Activated naive CD4-positive, alpha-beta T cell treated with anti-CD3 and anti-CD28 coated beads, Interleukin-2, amount 10 ng/mL, durations not matched to agents 7 days and 5 days (primary cell): ENCODE measurements at places on chromosomes 7 and 10.
A peak's percentile ranks its signal among the peaks of the same experiment; 100 is the strongest.

- DNase-seq: no peak
Measured at GRCh38 chr7:13563257-13563656, 426.2 kb downstream of the ETV1 start.

- peak; percentile 35 for DNase-seq
Measured at GRCh38 chr7:133081119-133081598, 731 bp downstream of the CHCHD3 start.

DNA sequence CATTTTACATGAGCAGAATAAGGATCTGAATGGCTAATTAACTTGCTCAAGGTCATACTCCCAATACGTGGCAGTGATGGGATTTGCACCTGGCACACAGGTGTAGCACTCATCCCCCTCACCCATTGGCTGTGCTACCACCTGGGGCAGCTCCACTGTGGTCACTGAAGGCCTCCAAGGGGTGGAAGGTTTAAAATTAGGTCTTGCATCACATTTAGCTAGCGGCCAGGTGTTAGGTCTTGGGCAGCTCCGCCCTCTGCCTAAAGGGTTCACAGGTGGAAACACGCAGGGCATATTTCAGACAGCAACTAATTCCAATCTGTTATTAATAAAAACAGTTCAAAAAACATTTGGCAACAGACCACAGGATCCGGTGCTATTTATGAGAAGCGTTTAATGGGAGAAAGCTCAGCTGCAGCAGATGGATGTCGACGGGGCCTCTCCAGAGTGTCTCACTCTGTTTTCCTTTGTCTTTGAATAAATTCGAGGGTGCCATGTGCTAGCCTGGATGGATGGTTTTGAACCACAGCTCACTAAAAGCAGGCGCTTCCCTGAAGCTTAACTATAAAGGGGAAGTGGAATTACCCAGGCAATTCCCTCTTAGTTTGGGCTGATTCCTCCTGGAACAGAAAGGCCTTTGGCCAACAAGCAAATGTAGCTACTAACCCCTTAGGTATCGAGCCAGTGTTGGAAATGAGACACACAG lies 1017.6 kb downstream of the TYW1 start:
- no peak for DNase-seq

GRCh38 chr10:3500408-3500856 lies 284.6 kb downstream of the KLF6 start:
- no peak for DNase-seq
